ENCODE measurements at places on chromosomes 16 and 17.

- no peak for DNase-seq
Measured at GRCh38 chr16:73337373-73338296, 289.7 kb upstream of the ZFHX3 start.

DNA sequence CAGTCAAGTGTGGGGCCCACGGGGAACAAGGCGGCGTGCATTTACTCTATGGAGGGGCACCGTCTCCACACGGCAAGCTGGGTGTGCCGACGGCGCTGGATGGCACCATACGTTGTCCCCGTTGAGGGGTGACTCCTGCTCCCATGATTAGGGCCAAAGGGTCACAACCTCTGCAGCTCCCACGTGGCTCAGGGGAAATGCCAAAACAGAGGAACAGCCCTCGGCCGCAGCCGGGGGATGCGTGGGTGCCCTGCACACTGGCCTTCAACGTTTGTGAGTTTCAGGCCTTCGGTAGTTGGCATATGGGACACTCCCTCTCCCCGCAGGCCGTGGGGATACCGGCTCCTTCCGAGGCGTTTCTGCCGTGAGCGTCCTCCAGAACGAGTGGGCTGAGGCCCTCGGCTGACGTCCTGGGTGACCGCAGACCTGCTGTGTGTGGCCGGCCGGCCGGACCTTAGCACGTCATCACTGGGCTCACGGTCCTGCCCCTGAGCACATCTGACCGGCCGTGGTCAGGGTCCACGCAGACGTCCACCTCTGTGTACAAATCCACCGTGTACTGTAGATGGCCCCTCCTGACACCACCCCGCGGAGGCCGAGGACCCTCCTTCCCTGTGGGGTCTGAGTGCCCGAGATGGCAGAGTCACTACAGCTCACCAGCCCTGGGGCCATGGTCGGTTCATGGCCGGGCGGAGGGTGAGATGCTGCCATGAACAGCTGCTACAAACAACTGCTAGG lies 4.8 kb upstream of the METRNL start:
- DNase-seq = no peak

- no peak for DNase-seq
Measured at GRCh38 chr16:75640598-75640997, 6.9 kb downstream of the KARS1 start.

GRCh38 chr16:85485379-85485778 lies 127.7 kb upstream of the GSE1 start:
- DNase-seq = no peak

DNA sequence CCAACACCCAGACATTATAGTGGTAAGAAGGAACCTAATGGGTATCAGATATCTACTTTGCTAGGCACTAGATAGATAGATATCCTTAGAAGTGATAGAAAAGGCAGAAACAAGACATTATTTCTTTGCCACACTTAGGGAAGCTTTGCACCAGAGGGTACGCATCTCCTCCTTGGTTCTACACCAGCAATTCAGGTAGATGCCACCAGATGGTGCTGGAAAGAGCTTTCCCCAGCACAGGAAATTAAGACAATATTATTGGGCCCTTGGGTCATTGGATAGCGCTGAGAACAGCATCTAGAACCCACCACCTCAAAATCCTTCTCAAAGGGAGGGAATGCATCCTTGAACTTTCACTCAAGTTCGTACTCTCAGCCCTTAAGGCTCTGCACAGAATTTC lies 173.8 kb upstream of the CCL2 start:
- DNase-seq = peak; percentile 27

- DNase-seq = no peak
Measured at GRCh38 chr17:35795007-35795870, at the start of gene MMP28. Gene MMP28, minus strand, starts transcription at chr17:35795641. Its CDS starts 264 bp downstream, at chr17:35795377.

DNA sequence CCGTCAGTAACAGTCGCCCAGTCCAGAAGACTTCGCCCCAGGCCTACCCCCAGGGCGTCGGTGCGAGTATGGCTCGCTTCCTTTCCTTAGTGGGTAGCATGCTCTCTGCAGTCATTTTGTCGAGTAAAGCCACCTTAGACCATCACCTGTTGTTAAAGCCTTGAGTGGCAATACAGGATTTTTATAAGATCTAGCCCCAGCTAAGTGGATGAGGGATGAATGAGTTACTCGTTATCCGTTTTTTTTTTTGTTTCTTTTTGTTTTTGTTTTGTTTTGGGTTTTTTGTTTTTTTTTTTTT lies 322 bp upstream of the KLHL11 start:
- no peak for DNase-seq

- DNase-seq = no peak
Measured at GRCh38 chr16:3706253-3707012, 10.9 kb downstream of the TRAP1 start.

DNA sequence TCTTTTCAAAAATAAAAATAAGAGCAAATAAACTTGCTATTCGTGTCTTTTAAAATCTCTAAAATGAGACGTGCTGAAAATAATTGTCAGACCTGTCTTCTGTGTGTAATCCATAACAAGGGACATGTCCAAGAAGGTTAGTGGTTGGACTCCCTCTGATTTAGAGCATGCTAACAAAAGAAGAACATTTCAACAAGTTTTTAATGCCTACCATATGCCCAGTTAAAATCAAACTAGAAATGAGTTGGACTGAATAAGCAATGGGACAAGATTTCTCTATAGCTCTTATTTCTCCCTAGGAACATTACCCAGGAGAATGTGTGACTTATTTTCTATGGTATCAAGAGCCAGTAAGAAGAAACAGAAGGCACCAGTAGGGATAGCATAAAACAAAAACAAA lies 689.7 kb upstream of the SOX9 start:
- DNase-seq = no peak

- no peak for DNase-seq
Measured at GRCh38 chr17:69819316-69820087, 255.5 kb upstream of the KCNJ16 start.

- DNase-seq = no peak
Measured at GRCh38 chr17:80861892-80862291, 129.7 kb upstream of the CHMP6 start.

GRCh38 chr17:60652454-60653247 lies 25.0 kb upstream of the BCAS3 start:
- no peak for DNase-seq

- DNase-seq = no peak
Measured at GRCh38 chr16:80285104-80285503, 255.7 kb upstream of the DYNLRB2 start.

DNA sequence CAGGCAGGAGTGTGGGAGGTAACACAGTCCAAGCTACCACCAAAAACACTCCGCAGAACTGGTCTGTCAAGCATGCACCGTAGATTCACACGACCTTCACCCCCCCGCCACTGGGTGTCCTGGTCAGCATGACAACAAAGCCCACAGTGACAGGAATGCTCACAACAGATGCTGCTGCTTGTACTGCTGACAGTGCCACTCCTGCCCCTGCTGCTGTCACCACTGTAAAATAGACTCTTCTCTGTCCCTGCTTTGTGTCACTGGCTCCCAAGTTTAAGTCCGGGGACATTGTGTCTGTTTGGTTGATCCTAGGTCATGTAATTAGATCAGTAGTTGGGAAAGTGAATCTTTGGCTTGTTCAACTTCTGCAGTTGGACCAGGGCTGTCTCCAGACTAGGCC lies 7.0 kb upstream of the ODF4 start:
- DNase-seq = no peak

DNA sequence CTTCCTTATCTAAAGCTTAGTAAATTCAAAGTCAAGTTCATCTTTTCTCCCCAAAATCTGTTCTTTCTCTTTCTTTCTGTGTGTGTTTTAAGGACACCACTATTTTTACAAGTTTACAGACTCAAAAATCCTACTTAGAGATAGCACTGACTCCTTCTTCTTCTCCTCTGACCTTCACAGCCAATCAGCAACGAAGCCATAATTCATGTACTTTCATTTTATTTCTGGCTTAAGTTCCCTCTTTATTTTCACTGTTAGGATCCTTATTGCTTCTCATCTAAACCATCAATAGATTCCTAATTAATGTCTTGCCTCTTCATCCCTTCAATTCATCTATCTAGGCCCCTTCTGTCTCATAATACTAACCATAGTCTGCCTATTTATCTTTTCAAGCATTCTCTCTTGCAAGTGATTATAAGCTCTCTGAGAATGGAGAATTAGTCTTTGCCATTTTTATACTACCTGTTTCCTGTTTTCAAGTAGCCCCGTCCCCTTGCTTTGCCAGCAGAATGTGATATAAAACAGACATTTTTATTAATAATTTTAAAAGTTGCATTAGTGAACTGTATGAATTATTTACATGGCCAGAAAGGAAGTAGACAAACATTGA lies 27.0 kb downstream of the CDC27 start:
- DNase-seq = no peak

- no peak for DNase-seq
Measured at GRCh38 chr17:47957591-47958490, at the start of gene PRR15L. Gene PRR15L, minus strand, starts transcription at chr17:47957883. Its CDS starts 4,649 bp downstream, at chr17:47953234.

- no peak for DNase-seq
Measured at GRCh38 chr16:23225634-23226033, 43.1 kb downstream of the SCNN1G start.

DNA sequence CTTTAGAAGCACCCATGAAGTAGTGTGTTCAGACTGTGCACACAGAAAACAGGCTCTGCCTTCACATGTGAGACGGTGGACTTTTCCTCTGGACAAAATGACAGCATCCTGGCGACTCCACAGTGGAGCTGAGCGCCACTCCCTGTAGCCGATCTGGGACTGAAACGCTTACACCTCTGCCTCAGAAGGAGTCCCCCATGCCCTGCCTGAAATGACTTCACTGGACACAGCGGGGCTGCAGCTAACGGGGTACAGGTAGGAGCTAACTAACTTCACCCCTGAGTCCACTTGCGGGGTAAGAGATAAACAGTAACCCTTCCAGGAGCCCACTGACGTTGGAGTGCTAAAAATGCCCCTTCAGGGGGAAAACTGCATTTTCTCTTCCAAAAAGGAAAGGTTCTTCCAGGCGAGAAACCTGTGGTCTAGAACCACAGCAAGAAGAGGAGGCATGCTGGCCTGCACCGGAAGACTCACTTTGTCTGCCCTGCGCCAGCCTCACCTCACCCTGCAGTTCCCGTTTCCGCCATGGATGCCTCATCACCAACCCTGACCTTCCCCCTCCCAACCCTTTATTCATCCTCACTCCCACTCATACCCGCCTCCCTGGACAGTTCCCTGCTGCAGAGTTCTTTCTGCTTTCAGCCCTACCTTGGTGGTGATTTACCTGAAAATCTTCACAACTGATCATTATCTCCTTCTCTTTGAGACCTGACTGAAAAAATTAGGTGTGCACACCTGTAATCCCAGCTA lies 19.4 kb upstream of the ENDOV start:
- DNase-seq = no peak

- peak; percentile 86 for DNase-seq
Measured at GRCh38 chr17:79045842-79046196, 21.9 kb downstream of the C1QTNF1 start.

GRCh38 chr17:40422990-40423633 lies 5.4 kb upstream of the TOP2A start:
- no peak for DNase-seq

- no peak for DNase-seq
Measured at GRCh38 chr16:59697761-59698160, 963.6 kb upstream of the GOT2 start.

DNA sequence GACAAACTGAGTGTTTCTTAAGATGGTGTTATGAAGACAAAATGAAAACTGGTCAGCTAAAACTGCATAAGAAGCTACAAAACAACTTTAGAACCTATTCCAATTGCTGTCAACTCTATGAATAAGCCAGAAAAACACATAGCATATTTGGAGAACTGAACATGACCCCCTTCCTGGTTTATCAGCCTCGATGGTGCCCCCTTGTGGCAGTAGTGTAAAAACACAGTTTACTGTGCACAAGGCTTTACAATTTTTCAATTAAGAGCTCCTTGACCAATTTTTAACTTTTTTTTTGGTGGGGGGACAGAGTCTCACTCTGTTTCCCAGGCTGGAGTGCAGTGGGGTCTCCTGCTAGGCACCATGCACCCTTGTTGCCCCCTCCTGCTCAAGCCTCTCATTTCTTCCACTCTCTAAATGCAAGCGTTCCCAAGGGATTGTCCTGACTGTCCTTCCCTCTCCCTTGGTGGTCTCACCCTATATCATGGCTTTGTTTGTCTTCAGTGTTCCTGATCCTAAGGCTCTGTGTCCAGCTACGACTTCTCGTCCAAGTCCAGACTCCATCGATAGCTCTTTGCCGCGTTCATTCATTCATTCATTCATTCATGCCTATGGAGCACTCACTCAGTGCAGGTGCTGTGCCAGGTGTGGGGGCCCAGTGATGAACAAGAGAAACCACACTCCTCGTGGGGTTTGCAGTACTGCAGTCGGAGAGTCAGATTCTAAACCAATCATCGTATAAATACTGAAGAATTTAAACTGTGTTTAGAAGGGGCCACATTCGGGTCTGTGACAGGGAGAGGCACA lies 7.5 kb downstream of the EIF1 start:
- peak; percentile 84 for DNase-seq

GRCh38 chr17:55748841-55749240 lies 2.0 kb upstream of the PCTP start:
- no peak for DNase-seq

- no peak for DNase-seq
Measured at GRCh38 chr17:64051153-64051552, 30.7 kb upstream of the ICAM2 start.
